Activated CD4-positive, alpha-beta T cell treated with anti-CD3 and anti-CD28 coated beads, Interleukin-2, amount 50 U/mL, for 16 hours (primary cell): ENCODE measurements at places on chromosomes 7 and 10.

DNA sequence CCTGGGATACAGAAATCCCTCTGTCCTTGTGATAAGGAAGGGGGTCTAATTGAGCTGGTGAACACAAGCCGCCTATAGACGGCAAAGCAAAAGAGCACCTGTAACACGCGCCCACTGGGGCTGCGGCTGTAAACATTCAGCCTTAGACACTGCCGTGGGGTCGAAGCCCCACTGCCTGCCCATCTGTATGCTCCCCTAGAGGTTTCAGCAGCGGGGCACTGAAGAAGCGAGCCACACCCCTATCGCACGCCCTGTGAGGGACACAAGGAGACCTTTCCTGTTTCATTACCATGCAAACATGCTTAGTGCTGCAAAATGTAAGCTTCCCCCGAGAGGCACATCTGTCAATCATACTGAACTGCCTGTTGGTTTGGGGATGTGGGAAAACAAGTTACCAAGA lies 82.1 kb downstream of the NRP1 start:
- DNase-seq, result no peak

GRCh38 chr10:100510533-100511308 lies 8.9 kb downstream of the SEC31B start:
- DNase-seq, result peak; percentile 94

GRCh38 chr7:101097561-101097960 lies 12.3 kb downstream of the TRIM56 start:
- DNase-seq, result no peak

DNA sequence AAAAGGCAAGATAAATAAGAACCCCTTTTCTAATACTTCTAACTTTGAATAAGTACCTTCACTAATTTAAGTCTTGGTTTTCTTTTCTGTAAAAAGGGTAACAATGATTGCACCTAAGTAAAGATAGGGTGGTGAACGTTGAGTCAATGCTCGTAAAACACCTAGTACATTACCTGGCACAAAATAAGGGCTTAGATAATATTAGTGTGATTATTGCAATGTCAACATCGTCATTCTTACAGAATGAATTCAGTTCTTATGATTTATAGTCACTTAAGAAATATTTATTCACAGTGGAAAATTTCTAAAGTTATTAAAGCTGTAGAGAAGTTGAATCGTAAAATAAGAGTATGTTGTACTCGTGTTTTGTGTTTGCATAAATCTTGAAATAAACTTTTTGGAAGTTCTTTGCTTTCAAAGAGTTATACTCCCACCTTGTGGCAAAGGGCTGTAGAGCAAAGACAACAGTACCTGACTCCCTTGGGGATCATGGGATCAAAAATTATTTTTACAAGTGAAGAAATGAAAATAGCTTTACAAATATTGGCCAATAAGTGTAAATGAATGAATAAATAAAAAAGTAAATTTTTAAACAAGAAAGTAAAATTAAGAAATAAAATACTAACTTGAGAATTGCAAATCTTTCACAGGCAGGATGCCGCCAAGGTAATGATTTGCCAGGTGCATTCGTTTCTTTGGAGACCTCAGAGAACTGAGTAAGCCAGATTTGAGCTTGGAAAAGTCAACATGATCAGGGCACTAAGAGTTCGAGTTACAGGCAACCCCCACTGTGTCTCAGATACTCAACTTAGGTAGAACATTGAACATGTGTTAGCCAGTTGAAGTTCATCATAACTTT lies 285.8 kb upstream of the CACNA2D1 start:
- no peak for DNase-seq

GRCh38 chr10:68553138-68553537 lies 7.0 kb upstream of the TET1 start:
- no peak for DNase-seq

DNA sequence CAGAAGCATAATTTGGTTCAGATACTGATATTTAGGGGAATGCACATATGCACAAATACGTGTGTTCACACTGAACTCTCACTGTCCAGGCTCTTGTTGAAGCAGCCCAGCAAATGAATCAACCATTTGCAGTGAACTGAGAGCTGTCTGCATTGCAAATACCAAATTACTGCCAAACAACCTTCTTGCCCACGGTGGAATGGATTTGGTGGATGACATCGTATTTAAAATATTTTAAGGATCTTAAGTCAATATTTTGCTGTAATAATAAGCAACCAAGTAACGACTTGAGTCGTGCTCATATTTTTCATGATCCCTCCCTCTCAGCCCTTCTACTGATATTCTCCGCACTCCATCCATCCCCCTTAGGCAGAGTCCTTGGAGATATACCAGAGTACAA lies 107.9 kb upstream of the FEZF1 start:
- no peak for DNase-seq

- DNase-seq, result no peak
Observed at GRCh38 chr10:79417266-79417665, 28.2 kb downstream of the ZCCHC24 start.

- peak; percentile 44 for DNase-seq
Observed at GRCh38 chr10:86775056-86775869, 18.8 kb downstream of the BMPR1A start.

GRCh38 chr7:7706101-7706511 lies 12.3 kb downstream of the RPA3 start:
- DNase-seq, result peak; percentile 14

GRCh38 chr10:5433182-5433581 lies 20.8 kb downstream of the NET1 start:
- DNase-seq, result no peak

- no peak for DNase-seq
Observed at GRCh38 chr7:29086545-29086944, 59.8 kb downstream of the CPVL start.

DNA sequence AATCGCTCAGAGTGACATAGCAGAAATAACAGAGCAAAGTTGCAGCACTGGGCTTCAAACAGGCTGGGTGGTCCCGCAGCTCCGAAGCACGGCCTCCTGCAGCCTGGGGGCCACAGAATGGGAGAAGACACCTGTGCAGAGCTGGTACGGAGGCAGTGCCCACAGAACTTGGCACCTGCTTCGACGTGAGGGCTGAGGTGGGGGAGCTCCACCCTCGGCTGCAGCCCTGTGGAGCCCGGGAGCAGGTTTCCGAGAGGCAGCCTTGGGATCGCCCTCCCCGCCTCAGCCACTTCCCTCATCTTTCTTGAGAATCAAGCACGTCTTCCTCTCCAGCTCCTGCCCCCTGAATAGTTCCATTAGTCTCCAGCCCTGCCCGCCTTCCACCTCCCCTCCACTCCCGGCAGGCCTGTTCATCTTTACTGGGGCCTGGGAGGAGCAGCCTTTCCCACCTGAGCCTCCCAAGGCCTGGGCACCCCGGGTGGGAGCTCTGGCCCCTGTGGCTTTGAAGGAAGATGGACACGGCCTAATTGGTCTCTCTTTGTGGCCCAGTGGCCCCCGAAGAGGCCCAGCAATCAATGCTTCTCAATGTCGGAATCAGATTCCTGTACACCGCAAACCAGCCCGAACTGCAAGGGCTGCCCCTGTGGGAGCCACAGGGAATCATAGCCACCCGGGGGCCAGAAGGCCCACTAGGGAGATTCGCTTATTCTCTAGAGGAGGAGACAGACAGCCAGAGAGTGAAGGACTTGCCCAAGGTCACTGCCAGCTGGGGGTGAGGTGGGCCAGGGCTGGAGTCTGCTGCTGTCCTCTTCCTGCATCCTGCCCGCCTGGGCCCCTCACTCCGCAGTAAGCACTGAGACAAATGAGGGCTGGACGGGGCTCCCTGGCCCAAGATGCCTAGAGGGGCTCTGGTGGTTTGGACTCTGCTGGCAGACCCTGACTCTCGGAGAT lies 17.0 kb upstream of the PCBD1 start:
- no peak for DNase-seq

- DNase-seq, result no peak
Observed at GRCh38 chr7:20665096-20665495, 49.6 kb downstream of the ABCB5 start.

DNA sequence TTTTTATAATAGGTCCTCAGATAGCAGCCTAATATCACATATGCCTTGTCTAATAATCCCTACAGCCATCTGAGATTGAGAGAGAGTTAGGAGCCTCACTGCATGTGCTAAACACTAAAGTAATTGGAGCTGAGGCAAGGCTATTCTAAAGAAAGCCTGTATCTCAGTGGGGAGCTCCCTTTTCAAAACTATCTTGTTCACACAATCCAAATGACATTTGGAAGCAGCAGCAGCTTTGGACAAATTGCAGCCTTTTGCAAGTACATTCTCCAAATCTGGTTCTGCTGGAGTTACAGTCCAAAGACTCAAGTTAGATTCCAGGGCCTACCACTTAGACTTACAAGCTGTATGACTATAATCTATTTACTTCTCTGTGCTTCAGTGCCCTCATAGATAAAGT lies 104.5 kb downstream of the MACC1 start:
- DNase-seq, result no peak

- DNase-seq, result no peak
Observed at GRCh38 chr7:78607099-78607498, 808.5 kb downstream of the PHTF2 start.

- no peak for DNase-seq
Observed at GRCh38 chr10:52297747-52298146, 16.3 kb upstream of the DKK1 start.

- DNase-seq, result no peak
Observed at GRCh38 chr10:30007406-30007805, 52.0 kb downstream of the JCAD start.

GRCh38 chr10:35331894-35332640 lies 4.2 kb upstream of the CCNY start:
- no peak for DNase-seq

- peak; percentile 70 for DNase-seq
Observed at GRCh38 chr10:17655567-17656146, 11.7 kb downstream of the STAM start.

DNA sequence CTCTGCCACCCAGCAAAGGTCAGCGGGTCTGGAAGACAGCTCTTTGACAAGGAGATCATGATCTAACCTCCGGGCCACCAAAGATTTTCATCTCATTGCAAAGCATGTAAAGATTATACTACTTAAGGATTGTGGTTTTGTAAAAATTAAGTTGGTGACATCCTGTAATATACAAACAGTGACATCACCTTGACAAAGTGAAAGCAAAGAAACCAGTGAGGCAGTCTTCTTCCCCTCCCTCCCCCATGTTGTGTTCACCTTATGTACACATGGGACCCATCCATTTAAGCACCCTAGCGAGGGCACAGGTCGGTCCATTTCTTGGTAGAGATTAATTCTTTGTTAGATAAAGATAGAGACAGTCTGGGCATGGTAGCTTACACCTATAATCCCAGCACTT lies 3.9 kb downstream of the MDH2 start:
- DNase-seq, result peak; percentile 37

- DNase-seq, result no peak
Observed at GRCh38 chr10:95279042-95279820, 11.6 kb downstream of the PDLIM1 start.

DNA sequence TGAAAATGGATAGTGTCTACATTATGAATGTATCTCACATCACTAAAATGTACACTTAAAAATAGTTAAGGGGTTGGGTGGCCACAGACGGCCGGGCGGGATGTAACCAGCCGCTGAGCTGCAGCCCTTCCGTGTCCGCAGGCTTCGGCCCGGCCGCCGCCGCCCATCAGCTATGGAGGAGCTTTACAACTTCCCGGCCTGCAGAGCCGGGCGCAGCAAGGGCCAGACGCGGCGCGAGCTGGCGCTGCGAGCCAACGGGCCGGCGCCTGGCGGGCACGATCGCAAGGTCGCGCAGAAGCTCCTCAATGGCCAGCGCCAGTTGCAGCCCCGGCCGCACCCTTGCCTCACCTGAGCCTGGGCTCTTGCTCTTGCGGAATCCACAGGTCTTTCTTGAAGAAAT lies 69.1 kb downstream of the KMT2C start:
- DNase-seq, result no peak

DNA sequence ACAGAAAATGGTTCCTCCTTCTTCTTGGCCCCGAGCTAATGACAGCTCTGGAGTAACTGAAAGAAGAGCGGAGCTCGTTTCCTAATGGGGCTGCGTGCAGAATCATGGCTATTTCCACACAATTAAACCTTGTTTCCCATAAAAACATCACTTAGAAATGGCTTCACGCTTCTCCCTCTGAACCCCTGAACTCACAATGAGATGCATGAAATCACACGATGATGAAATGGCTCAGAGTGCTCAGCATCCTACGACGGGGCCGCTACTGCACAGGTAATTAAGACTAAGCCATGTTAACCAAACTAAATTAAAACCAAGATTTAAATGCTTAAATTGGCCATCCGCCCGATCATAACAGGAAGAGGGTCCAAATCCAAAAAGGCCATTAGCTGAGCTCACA lies 80.0 kb upstream of the DNAAF5 start:
- DNase-seq, result no peak

GRCh38 chr10:108902619-108903285 lies 1020.6 kb downstream of the XPNPEP1 start:
- DNase-seq, result no peak

DNA sequence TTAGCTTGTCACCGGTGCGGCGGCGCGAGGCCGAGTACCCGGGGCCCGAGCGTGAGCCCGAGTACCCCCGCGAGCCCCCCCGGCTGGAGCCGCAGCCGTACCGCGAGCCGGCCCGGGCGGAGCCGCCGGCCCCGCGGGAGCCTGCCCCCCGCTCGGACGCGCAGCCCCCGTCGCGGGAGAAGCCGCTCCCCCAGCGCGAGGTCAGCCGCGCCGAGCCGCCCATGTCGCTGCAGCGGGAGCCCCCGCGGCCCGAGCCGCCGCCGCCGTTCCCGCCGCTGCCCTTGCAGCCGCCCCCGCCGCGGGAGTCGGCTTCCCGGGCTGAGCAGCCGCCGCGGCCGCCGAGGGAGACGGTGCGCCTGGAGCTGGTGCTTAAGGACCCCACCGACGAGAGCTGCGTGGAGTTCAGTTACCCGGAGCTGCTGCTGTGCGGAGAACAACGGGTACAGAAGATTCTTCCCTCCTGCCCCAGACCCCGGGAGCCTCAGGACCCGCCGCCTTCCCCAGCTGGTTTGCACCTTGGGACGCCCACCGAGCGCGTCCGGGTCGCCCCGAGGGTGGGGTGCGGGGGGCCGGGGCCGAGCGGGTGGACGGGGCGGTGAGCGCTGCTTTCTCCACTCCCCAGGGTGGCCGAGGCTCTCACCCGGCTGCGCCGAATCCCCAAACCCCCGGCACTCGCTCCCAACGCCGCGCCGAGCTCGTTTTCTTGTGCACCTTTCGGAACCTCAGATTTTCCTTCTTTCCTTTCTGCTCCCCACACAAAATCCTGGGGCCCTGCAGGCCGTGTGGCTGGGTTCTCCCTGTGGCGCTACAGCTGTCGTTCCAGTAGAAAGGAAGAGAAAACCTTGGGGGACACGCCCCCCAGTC lies 708 bp downstream of the UBN2 start:
- DNase-seq, result no peak

- DNase-seq, result no peak
Observed at GRCh38 chr10:128938558-128938957, 528.5 kb upstream of the MGMT start.

- DNase-seq, result no peak
Observed at GRCh38 chr7:1843921-1844335, 173.9 kb downstream of the ELFN1 start.

- DNase-seq, result peak; percentile 48
Observed at GRCh38 chr7:105429746-105430612, 41.3 kb upstream of the SRPK2 start.
